Sigmoid colon (tissue), 7 donors: ENCODE measurements at places on chromosomes 7 and 10. TPM values are rescaled to one million over a fixed set of nuclear protein-coding genes. Genes with fewer than 3 reads are reported as not detected.

- H3K27me3 ChIP-seq: no peaks in the 10 kb centered on the region
- H3K27ac ChIP-seq: no peak overlapping the region
- no peak overlapping the region for H3K4me3 ChIP-seq
- H3K36me3 ChIP-seq: no peaks in the 10 kb centered on the region
These were observed 368.1 kb downstream of the RPS24 start for GRCh38 chr10:78401624-78402367.

- H3K36me3 ChIP-seq: no peaks in the 10 kb centered on the region
- H3K27ac ChIP-seq: no peak overlapping the region
- H3K27me3 ChIP-seq: no peaks in the 10 kb centered on the region
- H3K4me3 ChIP-seq: no peak overlapping the region
- DNase-seq: no peak
These were observed 83.1 kb upstream of the MPP7 start for GRCh38 chr10:28385748-28386502.

SLC13A4 gene
- total RNA-seq: not detected

- no peaks in the 10 kb centered on the region for H3K27me3 ChIP-seq
- no peak overlapping the region for H3K4me3 ChIP-seq
- H3K27ac ChIP-seq: no peak overlapping the region
- H3K36me3 ChIP-seq: no peaks in the 10 kb centered on the region
- no peak for DNase-seq
- H3K4me1 ChIP-seq: peaks cover 20% of the 10 kb centered on the region
These were observed 5.9 kb upstream of the INHBA start for GRCh38 chr7:41708581-41709358.

NRCAM gene
- 1.4 TPM for total RNA-seq

DNA sequence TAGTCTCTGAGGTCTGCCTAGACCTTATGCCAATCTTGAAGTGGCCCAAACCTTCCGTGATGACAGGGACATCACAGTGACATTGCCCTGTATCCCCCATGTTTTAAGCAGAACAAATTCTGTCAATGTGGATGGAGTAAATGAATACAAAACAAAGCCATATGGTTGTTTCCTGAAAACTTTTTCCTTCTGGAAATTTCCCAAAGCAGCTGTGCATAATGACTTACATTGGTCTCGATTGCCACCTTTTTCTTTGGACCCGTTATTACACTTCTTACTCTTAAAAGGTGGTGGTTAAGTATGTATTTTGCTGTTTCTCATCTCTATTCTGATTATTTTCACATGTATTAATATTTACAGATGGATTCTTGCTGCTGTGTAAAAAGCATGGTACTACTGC is 411.2 kb upstream of the KLF6 start:
- no peaks in the 10 kb centered on the region for H3K36me3 ChIP-seq
- H3K4me3 ChIP-seq: no peak overlapping the region
- H3K4me1 ChIP-seq: peaks cover 33% of the 10 kb centered on the region
- no peak for DNase-seq
- peak overlapping the region; percentile 65 for H3K27ac ChIP-seq
- no peaks in the 10 kb centered on the region for H3K27me3 ChIP-seq

- H3K36me3 ChIP-seq: no peaks in the 10 kb centered on the region
- no peak overlapping the region for H3K27ac ChIP-seq
- peaks cover 49% of the 10 kb centered on the region for H3K27me3 ChIP-seq
- H3K4me3 ChIP-seq: peak overlapping the region; percentile 43
These were observed 618 bp upstream of the RELN start for GRCh38 chr7:103989785-103990767.

DNA sequence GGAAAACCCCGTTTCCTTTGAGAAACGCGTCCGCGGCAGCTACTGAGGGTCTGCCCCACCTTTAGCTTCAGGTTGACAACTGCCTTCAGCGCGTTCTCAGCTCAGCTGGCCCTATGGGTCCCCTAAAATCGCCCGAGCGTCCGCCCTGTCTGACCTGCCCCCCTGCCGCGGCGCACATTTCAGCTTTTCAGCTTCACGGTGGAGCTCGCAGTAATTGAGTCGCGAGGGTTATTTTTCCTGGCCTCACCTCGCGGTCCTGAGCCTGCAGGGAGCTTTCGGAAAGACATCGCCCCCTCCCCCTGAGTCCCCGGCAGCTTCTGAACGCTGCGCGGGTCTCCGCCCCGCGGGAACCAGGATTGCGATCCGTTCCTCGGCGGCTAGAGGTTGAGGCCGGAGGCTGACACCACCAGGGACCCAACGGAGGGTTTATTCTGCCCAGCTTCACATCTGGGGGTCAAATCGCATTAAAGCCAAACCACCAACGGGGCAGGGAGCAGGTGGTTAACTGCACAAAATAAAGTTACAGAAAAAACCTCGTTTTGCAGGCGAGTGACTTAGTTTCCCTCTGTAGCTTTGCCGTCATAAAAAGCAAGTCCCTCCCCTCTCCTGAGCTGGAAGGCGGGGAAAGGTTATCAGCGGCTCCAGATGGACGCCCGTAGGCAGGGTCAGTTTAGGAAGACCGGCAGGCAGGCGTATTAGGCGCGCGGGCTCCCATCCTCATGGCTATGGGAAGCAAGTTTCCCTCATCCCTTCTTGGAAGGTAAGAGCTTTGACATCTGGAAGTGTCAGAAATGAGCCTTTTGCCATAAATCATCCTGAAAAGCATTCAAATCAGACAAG is 11.0 kb downstream of the TWIST1 start:
- peak overlapping the region; percentile 49 for H3K4me3 ChIP-seq
- peaks cover 20% of the 10 kb centered on the region for H3K4me1 ChIP-seq
- no peak for DNase-seq
- no peaks in the 10 kb centered on the region for H3K36me3 ChIP-seq
- peak overlapping the region; percentile 85 for H3K27ac ChIP-seq

- H3K27ac ChIP-seq: no peak overlapping the region
- H3K36me3 ChIP-seq: no peaks in the 10 kb centered on the region
- no peaks in the 10 kb centered on the region for H3K4me1 ChIP-seq
- peak; percentile 27 for DNase-seq
These were observed 39.4 kb upstream of the NPFFR1 start for GRCh38 chr10:70323138-70323696.

ARHGAP22 gene
- total RNA-seq: 1.3 TPM

- H3K4me1 ChIP-seq: no peaks in the 10 kb centered on the region
- H3K27ac ChIP-seq: no peak overlapping the region
- H3K4me3 ChIP-seq: no peak overlapping the region
- DNase-seq: no peak
- no peaks in the 10 kb centered on the region for H3K36me3 ChIP-seq
These were observed 82.6 kb downstream of the GNAI1 start for GRCh38 chr7:80216996-80217842.

- peaks cover 3% of the 10 kb centered on the region for H3K27me3 ChIP-seq
- peaks cover 8% of the 10 kb centered on the region for H3K4me1 ChIP-seq
- H3K36me3 ChIP-seq: no peaks in the 10 kb centered on the region
These were observed 10.7 kb upstream of the SLIT1 start for GRCh38 chr10:97196223-97197029.

NPC1L1 gene
- 0.54 TPM for total RNA-seq

GRCh38 chr7:72077786-72078185 is 334.4 kb downstream of the CALN1 start:
- no peaks in the 10 kb centered on the region for H3K27me3 ChIP-seq
- H3K4me3 ChIP-seq: no peak overlapping the region

FKBP6 gene
- total RNA-seq: not detected

DNA sequence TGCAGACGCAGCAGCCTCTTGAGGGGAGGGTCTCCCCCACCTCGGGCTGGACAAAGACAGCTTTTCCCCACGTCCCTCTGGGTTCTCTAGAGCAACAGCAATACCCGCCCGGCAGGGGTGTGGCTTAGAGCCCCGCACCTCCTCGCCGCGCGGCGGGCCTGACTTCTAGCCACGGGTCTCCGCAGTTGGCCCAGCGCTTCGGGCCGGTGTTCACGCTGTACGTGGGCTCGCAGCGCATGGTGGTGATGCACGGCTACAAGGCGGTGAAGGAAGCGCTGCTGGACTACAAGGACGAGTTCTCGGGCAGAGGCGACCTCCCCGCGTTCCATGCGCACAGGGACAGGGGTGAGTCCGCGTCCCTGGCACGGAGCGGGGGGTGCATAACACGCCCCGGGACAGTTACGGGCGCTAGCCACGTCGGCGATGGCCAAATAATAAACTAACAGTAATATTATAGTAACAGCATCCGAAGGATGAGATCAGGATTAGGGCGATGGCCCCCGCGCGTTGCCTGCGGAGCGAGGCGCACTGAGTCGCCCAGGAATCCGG is 1.2 kb downstream of the CYP2E1 start:
- no peak overlapping the region for H3K27ac ChIP-seq
- no peaks in the 10 kb centered on the region for H3K36me3 ChIP-seq
- peaks cover 17% of the 10 kb centered on the region for H3K4me1 ChIP-seq
- H3K27me3 ChIP-seq: peaks cover 31% of the 10 kb centered on the region
- peak overlapping the region; percentile 32 for H3K4me3 ChIP-seq
- no peak for DNase-seq

- no peaks in the 10 kb centered on the region for H3K36me3 ChIP-seq
- no peak overlapping the region for H3K4me3 ChIP-seq
- H3K27ac ChIP-seq: no peak overlapping the region
- no peak for DNase-seq
- H3K4me1 ChIP-seq: no peaks in the 10 kb centered on the region
- no peaks in the 10 kb centered on the region for H3K27me3 ChIP-seq
These were observed 194.6 kb downstream of the COBL start for GRCh38 chr7:51121931-51122425.

DNA sequence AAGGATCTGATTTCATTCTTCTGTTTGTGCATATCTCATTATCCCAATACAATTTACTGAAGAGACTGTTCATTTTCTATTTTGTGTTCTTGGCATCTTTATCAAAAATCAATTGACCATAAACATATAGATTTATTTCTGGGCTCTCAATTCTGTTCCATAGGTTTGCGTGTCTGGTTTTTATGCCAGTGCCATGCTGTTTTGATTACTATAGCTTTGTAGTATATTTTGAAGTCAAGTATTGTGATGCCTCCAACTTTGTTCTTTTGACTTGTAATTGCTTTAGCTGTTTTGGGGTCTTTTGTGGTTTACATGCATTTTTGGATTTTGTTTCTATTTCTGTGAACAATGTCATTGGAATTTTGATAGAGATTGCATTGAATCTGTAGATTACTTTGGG is 278.8 kb downstream of the GPR158 start:
- H3K4me1 ChIP-seq: no peaks in the 10 kb centered on the region
- H3K4me3 ChIP-seq: no peak overlapping the region
- H3K36me3 ChIP-seq: no peaks in the 10 kb centered on the region
- H3K27ac ChIP-seq: no peak overlapping the region

SFMBT2 gene
- 5.5 TPM for total RNA-seq

TMEM139 gene
- 0.71 TPM for total RNA-seq

DNA sequence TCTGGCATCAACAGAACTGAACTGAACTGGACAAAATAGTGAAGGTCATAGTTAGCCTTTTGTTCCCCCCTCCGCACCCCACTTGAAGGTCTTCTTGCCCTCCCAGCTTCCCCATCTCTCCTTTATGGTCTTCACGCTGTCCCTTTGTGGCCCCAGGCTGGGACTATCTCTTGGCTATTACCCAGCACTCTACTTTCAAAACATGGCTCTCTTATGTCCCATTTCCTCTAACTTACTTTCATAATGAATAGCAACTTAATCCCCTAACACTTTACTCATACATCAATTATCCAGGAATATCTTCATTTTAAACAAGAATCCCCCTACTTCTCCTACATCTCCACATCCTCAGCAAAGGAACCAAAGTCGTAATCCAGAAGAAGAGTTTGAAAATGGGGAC is 135.3 kb upstream of the ITGB1 start:
- no peak overlapping the region for H3K27ac ChIP-seq
- no peaks in the 10 kb centered on the region for H3K36me3 ChIP-seq
- H3K27me3 ChIP-seq: no peaks in the 10 kb centered on the region
- no peaks in the 10 kb centered on the region for H3K4me1 ChIP-seq
- no peak overlapping the region for H3K4me3 ChIP-seq

CPA4 gene
- not detected for total RNA-seq
